ENCODE measurements at places on chromosomes 2 and 18.

GRCh38 chr18:58484989-58485981 is 143.6 kb downstream of the ALPK2 start:
- no peak for DNase-seq

GRCh38 chr2:220334871-220335590 is 707.6 kb downstream of the SLC4A3 start:
- no peak for DNase-seq

- no peak for DNase-seq
Observed at GRCh38 chr2:144382849-144383248, 137.1 kb downstream of the ZEB2 start.

GRCh38 chr18:6590326-6590725 is 139.2 kb upstream of the ARHGAP28 start:
- no peak for DNase-seq

DNA sequence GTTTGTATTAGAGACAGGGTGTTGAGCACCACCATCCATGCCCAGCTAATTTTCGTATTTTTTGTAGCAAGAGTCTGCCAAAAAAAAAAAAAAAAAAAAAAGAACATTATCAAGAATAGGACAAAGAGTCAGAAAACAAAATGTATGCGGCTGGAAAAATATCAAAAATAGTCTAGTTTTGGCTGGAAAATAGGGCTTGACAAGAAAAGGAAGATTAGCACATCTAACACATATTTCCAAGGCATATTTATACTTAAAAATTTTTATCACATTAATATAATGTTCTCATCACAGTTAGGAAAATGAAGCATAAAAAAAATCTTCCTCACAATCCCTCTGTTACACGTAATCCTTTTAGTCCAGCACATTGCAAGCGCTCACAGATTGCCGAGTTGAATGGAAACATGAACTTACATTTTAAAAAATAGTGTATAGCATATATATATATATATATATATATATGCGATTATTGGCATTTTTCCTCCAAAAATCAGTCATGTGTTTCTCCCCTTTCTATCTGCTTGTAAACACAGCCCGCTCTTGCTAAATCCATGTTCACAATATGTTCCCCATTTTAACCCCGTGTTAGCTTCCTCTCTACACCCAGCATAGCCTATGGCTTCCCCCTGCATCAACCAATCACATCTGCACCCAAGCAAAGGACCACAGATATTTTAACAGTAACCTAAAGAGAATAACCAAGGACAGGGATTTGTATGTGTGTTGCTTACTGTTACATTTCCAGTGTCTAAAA is 183.0 kb downstream of the AFF3 start:
- no peak for DNase-seq

DNA sequence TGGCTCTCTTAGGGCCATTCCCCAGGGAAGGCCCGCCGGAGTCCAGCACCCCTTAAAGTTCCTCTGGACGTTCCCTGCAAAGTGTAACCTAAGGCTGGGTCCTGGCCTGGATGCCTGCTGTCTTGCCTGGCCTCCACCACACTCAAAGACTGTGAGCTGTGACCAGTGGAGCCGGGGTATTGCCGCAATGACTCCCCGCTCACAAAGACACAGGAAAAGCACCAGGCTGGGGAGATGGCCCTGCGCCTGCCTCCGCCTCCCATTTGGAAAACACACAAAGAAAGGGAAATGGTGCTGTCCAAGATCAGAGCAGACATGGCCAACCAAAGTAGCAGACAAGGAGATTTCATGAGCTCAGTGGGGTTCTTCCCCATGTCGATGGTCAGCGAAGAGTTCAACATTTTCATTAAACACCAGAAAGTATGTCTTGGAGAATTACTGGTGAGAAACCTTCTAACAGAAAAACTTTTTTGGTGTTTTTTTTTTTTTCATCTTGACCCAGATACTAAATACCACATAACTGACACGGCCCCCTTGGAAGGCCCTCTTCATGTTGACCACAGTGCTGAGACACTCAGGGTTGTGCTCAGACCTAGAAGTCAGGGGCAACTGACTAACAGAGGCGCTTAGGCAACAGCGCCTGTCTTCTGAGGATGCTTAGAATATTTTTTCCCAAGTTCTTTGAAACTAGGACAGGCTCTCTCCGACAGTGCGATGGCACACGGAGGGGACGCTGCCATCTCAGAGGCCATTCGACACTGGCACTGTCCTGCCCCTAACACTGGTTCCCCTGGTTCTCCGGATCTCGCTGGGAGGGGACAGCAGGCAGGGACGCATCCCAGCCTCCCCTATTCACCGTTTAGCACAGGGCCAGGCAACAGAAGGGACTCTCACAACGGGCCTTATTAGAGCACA is 226.4 kb upstream of the ID2 start:
- no peak for DNase-seq

GRCh38 chr2:173791502-173791901 is 173.7 kb downstream of the SP3 start:
- no peak for DNase-seq

DNA sequence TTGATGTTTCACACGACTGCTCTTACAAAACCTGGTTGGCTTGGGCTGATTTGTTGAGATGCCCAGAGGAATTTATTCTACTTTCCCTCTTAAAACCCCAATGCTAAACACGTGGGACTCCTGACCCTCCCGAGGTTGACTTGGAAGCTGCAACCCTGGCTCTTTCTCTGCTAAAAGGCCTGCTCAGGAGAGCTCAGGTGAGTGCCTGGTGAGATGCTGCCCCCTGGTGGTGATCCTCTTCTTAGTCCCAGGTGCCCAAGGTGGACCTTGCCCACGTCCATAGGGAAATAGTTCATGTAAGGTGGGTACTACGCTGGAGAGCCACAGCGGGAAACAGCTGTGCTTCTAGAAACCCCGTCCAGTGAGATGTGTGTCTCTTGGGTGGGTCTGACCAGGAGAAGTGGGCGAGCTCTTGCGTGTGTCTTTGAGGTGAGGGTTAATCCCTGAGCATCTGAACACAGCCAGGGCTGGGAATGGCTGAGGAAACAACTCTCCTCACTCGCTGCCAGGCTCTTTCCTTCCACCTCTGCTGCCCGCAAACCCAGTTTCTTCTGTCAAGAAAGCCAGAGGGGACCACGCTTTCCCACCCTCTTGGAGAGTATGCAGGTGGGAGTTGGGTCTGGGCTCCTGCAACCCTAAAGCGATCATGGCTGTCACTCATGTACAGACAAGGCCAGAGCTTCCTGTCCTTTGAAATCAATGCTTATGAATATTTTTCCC is 25.5 kb upstream of the PXDN start:
- DNase-seq, result peak; percentile 53

GRCh38 chr18:23539911-23540525 is 36.7 kb downstream of the RMC1 start:
- DNase-seq, result no peak

DNA sequence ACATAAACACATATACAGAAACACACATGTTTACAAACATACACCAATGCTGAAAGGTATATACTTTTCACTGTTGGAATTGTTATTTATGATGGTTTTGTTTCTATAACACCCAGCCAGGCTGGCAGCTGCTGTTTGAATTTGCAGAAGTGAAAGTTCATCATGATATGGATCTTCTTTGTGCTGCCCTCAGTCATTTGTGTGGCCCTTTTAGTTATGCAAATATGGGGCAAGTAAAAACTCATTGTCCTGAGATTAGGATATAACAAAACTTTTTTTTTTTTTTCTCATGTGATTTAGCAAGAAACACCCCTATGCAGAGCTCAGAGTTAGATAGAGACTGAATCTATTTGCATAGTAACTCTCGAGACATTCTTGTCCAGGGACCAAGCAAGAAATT is 714.1 kb downstream of the KCNJ3 start:
- no peak for DNase-seq

DNA sequence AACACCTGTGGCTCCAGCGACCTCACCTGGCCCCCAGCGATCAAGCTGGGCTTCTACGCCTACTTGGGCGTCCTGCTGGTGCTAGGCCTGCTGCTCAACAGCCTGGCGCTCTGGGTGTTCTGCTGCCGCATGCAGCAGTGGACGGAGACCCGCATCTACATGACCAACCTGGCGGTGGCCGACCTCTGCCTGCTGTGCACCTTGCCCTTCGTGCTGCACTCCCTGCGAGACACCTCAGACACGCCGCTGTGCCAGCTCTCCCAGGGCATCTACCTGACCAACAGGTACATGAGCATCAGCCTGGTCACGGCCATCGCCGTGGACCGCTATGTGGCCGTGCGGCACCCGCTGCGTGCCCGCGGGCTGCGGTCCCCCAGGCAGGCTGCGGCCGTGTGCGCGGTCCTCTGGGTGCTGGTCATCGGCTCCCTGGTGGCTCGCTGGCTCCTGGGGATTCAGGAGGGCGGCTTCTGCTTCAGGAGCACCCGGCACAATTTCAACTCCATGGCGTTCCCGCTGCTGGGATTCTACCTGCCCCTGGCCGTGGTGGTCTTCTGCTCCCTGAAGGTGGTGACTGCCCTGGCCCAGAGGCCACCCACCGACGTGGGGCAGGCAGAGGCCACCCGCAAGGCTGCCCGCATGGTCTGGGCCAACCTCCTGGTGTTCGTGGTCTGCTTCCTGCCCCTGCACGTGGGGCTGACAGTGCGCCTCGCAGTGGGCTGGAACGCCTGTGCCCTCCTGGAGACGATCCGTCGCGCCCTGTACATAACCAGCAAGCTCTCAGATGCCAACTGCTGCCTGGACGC is 4.9 kb downstream of the GPR35 start:
- DNase-seq, result no peak
